ENCODE measurements at places on chromosomes 1 and 21.

- no peak for DNase-seq
Measured at GRCh38 chr1:210447456-210448057, 118.9 kb downstream of the HHAT start.

GRCh38 chr1:62724430-62724829, 36.2 kb upstream of the DOCK7 start:
- DNase-seq: no peak

DNA sequence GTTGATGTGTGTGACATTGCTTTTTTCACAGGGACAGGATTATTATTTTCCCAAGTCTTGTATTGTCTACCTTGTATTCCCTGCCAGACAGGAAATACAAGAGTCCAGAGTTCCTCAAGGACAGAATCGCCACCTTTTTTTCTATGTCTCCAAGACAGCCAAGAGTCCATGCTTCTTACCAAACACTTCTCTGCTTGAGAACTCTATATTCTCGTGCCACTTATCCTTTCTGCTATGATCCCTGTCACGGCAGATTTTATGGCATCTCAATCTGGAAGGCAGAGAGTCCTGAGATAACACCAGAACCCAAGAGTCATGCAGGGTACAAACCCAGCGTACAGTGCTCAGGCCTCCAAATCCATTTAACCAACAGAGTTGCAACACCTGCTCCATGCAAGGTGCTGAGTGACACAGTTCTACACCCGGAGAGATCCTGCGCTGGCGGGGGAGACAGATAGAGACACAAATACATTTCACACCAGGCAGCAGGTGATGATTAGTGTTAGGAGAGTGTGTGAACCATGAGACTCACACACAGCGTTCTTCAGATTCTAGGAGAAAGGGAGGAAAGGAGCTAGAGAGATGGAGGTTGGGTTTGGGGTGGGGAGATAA, 107.6 kb downstream of the NAV1 start:
- no peak for DNase-seq

DNA sequence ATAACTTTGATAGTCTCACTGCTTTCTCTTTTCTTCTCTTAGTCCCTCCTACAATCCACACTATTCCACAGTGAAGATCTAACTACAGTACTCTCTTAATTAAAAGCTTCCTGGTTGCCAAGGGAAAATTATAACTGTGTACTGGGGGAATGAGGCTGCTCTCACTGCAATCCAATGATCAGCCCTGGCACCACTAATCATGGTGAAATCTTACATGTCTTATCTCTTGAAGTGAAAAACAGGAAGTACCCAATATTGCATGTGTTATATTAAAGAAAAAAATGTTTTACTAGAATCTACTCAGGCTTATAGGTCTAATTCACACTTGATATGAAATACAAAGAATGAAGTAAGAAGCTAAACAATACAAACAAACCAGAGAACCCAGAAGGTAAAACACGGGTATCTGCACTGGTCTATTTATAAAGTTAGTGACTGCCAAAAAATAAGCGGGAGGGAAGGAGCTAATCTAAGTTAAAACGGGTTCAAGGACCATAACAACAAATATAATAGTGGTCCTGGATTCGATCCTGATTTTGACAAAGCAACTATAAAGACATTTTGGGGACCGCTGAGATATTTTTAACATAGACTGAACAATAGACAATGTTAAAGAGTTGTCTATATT, 57.5 kb downstream of the RGS2 start:
- DNase-seq: no peak

- DNase-seq: peak; percentile 35
Measured at GRCh38 chr1:161805399-161806197, 39.5 kb downstream of the ATF6 start.
